ENCODE measurements at places on chromosomes 7 and 10.

- DNase-seq = no peak
These were observed 27.1 kb downstream of the ZCCHC24 start for GRCh38 chr10:79418274-79418673.

DNA sequence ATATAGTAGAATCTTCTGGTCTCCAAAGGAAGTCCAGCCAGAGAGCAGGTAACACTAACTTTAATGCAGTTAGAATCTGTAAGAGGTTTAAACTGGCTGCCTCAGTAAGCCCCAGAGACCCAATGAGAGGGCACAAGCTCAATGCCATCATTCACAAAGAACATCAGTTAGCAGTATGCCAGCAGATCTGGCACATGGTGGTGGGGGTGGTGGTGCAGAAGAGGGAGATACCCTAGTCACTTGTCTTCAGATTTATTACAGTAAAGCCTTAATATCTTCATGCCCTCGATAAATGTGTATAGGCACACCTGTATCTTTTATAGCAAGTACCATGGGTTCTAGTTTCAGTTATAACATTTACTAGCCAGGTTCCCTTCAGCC is 86.2 kb downstream of the SORBS1 start:
- DNase-seq = no peak

DNA sequence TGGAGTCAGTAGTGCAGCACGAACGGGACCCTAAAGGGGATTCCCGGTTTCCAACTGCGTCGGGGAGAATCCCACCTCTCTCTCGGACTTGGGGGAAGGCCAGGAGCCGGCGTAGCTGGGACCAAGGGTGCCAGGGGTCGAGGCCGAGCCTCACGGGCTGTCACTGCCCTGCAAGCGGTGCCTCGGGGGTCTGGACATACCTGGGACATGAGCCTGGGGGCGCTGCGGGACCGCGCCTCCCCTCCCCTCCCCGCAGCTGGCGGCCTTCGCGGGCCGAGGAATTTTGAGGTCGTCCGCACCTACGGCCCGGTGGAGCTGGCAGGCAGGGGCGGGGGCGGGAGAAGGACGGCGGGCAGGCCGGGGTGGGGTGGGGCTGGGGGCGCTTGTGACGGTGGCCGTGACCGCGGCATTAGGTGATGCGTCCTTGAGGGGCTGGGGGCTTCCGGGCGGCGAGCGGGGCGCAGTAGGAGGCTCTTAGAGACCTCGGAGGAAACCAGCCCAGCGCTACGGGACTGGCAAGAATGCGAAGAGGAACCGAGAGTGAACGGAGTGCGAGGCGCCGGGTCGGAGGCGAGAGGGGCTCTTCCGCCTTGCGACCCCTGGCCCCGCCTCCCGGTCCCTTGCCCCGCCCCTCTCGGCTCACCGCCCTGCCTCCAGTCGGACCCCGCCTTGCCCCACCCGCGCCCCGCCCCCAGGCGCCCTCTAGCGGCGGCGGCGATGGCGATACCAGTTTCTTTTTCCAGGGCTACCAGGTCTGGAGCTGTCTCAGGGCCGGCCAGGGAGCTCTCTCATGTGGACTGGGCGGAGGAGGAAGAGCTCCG is 48.3 kb downstream of the NPVF start:
- peak; percentile 60 for DNase-seq

DNA sequence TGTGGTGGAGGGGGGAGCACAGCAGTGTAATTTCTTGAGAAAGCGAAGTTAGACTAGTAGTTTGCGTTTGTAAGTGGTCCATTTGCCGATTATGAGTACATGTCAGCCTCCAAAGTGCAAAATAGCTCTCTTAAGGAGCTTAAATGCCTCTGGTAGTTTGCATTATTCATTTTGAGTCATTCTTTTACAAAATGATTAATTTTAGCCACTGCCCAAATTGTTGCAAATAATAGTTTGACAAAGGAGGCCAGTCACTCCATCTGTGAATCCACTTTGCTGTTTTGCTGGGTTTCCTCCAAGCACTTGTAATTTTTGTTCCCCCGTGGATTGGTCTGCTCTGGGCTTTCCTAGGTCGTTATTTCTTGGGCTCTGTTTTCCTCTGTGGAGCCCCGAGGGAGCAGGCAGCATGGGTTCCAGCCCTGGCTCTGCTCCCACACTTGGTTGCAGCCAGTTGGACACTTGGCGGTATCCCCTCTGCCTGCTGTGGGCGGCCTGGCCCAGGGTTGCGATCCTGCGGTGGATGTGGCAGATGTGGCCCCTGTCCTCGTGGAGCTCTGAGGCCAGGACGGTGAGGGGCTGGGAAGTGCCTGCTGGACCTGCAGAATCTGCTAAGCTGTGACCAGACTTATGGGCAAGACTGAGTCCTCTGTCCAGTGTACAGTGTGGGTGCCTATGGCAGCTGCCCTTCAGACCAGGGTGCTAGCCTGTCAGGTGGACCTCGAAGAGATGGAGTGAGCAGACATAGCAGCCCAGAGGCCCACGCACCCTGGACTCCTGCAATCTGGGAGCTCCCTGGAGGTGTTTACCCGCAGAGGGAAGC is 129.1 kb upstream of the BTBD16 start:
- no peak for DNase-seq

- no peak for DNase-seq
These were observed 15.8 kb upstream of the OPALIN start for GRCh38 chr10:96374639-96374984.

- no peak for DNase-seq
These were observed 112.8 kb downstream of the PTPN20 start for GRCh38 chr10:47024046-47024322.

DNA sequence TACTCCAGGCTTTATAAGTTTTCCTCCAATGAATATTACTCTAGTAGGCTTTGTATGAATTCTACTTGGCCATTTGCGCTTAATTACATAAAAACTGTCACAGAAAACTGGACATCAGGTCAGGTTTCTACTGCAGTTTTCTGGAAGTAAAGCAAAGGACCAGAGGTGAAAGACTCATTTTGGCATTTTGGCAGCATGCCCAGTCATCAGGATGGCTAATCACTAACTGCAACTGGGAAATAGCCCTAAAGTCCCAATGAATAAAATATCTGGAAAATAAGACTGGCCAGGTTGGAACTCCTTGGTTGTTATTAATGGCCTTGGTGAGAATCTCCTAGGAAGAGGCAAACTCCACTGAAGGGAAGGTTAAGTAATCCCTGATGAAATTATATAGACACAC is 75.5 kb downstream of the COPG2 start:
- DNase-seq = peak; percentile 10

GRCh38 chr7:82319674-82320118 is 123.9 kb downstream of the CACNA2D1 start:
- DNase-seq = peak; percentile 94

- DNase-seq = no peak
These were observed 47.5 kb upstream of the AGMO start for GRCh38 chr7:15609287-15609686.

DNA sequence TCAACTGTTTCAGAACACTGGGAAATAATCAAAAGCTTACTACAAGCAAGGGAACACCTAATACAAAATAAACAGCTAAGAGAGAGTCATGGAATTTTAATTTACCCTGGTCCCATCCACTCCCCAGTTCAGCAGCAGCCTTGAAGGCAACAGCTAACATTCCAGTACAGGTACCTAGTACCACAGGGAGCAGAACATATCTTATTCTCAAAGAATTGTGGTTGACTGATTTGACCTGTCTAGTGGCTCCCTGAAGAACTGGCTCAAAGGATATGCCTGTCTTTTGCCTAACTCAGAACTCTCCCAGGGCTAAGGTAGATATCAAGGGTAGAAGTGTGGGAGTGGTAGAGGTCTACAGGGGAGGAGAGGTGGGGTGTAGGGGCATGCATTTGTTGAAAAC is 32.3 kb downstream of the SMURF1 start:
- no peak for DNase-seq

DNA sequence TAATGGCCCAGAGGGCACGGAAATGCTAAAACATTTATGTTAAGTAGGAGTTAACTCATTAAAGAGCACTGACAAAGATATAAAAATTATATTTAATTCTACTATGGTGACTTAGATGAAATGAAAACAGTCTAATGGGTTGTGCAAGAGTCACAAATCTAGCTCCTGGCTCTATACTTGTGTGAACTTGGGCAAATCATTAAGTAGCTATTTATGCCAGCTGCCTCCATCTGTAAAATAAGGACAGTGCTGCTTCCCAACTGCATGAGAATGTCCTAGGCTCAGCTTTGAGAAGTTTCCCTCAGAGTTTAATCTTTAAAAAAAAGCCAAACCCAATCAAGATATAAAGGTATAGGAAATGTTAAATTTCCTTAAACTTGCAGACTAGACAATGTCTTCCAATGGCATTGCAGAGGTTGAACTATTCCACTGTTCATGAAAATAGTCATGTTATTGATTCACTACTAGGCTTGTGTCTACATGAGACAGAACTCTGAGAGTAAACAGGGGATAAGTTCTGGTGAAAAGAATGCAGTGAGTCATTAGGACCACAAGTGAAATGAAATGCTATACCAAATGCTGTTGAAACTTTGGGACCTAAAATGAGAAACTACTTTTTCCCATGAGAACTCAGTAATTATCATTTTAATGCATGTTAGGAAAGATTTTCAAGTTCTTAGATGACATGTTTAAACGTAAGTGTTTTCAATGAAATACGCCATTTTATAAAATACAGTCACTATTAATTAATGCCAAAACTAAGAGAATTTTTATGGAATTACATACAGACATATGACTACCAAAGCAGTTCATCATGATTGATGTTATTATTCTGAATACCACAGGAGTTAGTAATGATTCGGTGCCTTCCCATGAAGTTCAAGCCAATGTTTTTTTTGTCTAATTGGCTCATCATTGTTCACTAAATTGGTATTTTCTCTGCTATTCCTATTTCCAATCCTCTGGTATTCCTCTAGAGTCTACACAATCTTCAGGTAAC is 84.2 kb downstream of the CDK6 start:
- no peak for DNase-seq

DNA sequence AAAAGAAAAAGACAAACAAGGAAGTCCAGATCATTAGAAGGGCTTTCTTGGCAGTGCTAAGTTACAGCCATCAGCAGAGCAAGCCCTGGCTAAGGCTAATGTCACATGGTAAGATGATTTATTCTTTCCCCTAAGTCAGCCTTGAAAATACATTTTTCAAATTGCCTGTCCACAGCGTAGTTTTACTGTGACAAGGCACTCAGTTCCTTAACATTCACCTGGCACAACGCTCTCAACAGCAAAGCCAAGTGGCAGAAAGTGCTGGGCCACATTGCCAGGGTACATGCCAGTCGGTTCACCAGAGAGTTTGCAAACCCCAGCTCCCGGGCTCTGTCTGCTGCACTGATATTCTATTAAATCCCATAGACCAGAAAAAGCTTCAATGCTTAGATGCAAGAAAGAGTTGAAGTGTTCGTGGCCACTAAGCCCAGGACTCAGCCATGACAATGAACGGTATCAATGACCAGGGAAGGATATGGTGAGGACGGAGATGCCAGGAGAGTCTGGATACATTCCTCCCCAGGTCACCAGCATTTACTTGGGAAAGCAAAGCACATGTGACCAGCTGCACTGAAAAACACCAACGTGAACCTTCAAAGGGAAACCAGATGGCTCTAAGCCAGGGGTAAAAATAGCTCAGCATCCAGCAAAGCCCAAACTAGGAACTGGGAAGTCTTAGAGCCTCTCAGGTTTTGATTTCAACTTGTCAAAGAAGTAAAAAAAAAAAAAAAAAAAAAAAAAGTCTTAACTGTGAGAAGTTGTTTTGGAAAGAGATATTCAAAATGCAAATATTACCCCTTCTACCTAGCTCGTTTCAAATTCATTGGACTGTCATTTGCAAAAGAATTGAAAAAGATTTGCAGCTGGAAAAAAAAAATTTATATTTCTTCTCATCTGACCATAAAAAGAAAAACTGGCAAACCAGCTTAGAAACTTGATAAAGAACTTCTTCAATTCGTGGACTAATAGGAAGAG is 23.9 kb upstream of the MPP7 start:
- DNase-seq = no peak

- DNase-seq = no peak
These were observed 6.2 kb downstream of the TACR2 start for GRCh38 chr10:69410487-69410886.

DNA sequence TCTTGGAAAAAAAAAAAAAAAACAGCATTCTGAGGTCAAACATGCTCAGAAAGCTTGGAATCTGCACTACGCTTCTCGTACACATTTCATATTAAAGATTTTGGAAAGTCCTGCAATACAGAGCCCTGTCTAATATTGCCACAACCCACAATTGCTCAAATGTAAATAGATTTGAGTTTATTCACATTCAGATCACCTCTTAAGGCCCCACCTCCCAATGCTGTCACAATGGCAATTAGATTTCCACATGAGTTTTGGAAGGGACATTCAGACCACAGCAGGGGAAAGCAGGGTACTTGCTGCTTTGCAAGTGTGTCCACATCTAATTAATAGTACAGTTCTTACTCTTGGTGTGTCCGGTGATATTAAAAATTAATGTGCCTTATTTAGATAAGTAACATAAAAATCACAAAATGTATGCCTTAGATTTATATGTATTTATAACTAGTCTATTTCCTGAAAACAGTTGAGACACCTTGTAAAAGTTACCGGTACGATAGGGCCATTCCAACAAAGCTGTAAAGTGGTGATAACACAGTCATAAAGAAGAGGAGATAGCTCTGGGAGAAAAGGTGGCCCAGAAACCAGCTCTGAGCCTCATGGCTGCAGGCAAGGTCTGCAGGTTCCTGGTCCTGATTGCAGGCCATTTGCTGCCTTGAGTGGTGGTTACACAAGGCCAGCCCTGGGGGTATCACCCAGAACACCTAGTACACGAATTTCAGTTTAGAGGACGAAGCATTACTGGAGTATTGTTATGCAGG is 27.9 kb downstream of the EGFR start:
- DNase-seq = no peak

DNA sequence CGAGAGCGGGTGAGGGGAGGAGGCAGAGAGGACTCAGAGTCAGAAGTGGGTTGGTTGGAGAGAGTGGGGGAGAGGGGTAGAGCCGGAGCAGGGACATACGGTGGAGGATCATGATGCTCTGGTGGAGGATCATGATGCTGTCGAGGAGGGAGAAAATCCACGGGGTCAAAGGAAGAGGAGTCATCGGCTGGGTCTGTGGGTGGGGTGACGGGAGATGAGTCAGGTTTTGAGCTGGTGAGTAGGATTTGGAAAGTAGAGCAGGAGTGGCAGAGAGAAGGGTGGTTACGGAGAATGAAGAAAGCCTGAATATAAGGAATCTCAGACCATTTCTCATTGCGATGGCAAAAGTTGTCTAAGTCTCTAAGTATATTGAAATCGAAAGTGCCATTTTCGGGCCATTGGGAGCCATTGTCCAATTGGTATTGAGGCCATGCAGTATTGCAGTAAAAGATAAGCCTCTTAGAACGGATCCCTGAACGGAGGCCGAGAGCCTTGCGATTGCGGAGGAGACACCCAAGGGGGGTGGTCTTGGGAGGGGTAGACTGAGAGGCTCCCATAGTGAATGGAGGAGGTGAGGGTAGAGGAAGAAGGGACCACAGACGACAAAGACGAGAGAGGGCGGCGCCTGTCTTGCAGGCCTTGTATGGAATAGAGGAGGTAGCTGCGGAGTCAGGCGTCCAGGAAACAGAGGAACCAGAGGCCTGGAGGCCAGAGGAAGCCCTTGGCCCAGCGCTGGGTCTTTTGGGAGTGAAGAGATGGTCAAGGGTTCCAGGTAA is 23.8 kb downstream of the SCIN start:
- no peak for DNase-seq

GRCh38 chr7:2607122-2607922 is 24.5 kb upstream of the TTYH3 start:
- DNase-seq = no peak

- DNase-seq = no peak
These were observed 11.6 kb downstream of the HBP1 start for GRCh38 chr7:107180378-107180777.

GRCh38 chr10:112959207-112959838 is 9.3 kb downstream of the TCF7L2 start:
- no peak for DNase-seq

- no peak for DNase-seq
These were observed 79.8 kb upstream of the PTN start for GRCh38 chr7:137423321-137423720.
